ENCODE measurements at places on chromosomes 1 and 21.

DNA sequence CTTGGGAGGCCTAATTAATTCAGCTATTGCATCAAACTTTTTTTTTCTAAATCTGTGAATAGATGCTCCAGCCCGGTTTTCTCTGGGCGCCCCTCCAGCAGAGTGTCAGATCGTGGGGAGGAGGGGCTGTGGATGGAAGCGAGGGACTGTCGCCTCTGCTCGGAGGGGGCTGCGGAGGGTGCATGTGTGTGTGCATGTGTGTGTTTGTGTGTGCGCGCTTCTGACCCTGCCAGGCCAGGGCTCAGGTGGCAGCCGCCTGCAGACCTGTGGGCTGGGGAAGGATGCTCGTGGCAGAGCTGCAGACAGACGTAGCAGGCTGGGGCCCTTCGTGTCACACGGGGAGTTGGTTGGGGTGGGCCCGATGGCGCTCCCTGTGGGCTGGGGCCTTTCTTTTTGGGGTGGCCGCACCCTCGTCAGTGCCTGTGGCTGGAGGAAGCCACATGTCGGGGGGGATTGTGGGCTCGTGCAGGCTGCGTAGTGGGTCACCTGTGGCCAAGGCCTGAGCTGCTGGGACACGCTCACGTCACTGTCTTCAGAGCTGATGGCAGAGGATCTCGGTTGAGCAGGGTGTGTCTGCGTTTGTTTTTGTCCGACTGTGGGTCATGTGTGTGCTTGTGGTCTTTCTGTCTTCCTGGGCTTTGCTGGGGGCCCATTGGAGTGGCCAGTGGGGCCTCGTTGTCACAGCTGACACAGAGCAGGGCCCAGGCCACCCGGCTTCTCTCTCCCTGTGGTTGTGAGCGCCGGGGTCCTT lies 2.8 kb downstream of the SKI start:
- DNase-seq: no peak

DNA sequence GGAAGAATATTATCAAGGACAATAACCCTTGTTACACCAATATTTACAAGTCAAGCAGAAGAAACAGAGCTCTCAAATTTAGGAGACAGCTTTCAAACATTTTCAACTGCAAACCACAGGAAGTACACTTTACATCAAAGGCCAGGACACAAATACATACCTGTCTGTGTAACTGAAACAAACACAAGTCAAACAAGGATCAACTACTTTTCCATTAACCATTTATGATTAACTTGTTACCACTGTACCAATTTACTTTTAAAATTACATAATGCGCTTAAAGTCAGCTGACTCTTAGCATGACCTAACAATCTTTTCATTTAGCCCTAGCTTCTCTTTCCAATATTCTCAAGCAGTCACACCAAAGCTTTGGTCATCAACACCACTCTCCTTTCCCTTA lies 43.5 kb downstream of the TRIM33 start:
- no peak for DNase-seq

DNA sequence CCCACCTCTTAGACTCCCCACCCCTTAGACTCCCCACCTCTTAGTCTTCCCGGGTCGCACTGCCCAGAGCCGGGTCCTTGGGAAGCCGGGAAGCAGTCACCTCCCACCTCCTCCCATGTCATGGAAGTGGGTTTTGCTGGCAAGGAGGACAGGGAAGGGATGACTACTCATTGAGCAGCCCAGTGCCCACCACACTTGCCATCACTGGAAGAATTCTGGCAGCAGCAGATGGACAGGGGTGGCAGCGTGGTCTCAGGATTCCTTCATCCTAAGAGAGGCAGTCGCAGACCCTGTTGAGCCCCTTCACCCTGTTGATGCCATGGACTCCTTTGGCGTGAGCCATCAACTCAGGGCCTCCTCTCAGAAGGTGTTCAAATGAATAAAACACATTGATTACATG lies 140.8 kb downstream of the PGBD5 start:
- no peak for DNase-seq

DNA sequence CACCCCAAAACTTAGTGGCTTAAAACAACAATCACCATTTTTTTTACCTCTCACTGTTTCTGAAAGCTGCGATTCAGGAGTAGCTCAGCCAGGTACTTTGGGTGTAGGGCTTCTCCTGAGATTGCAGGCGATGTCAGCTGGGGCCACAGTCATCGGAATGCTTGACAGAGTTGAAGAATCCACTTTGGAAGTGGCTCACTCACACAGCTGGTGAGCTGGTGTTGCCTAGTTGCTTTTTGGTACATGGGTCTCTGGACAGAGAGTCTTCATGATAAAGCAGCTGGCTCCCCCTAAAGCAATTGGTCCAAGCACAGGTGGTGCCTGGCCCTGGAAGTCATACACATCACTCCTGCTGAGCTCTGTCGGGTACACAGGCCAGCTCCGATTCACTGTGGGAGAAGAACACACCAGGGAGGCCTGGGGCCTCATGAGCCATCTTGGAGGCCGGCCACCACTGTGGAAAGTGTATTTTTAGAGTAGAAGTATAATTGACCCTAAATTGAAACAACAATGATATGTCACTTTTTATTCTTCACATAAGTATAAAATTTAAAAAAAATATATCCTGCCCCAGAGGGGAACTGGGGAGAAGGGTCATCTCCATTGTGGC lies 75.2 kb upstream of the GALNT2 start:
- no peak for DNase-seq

DNA sequence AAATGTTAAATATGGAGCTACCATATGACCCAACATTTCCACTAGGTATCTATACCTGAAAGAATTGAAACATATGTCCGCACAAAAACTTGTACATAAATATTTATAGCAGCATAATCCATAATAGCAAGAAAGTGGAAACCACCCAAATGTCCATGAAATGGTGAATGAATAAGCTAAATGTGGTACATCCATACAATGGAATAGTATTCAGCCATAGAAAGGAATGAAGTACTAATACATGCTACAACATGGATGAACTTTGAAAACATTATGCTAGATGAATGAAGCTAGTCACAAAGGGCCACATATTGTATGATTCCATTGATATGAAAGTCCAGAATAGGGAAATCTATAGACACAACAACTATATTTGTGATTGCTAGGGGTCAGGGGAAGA lies 20.0 kb upstream of the BLACAT1 start:
- no peak for DNase-seq

GRCh38 chr1:185464777-185465176 lies 147.7 kb upstream of the IVNS1ABP start:
- DNase-seq: no peak

GRCh38 chr1:37177230-37177864 lies 143.0 kb upstream of the GRIK3 start:
- peak; percentile 18 for DNase-seq

DNA sequence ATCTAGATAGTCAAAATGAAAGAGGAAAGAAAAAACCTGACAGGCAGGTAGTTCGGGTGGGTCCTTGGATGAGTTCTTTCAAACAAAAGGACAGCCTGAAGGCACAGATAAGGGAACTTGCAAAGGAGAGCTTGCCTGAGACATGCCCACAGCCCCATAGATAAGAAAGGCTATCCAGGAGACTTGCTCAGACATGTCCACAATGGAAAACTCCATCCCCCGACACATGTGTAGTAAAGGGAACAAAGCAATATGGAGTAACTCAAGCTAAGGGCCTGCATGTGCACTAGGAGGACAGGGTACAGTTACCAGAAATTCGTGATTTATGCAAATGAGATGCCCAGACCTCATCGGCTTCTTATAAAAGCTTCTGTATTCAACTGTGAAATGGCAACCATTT lies 281.5 kb downstream of the NEGR1 start:
- DNase-seq: no peak

GRCh38 chr1:211587123-211587522 lies 8.2 kb upstream of the SLC30A1 start:
- DNase-seq: no peak

- DNase-seq: no peak
Measured at GRCh38 chr1:234413990-234414389, 40.7 kb downstream of the COA6 start.

GRCh38 chr1:29563571-29563970 lies 327.2 kb downstream of the PTPRU start:
- no peak for DNase-seq

DNA sequence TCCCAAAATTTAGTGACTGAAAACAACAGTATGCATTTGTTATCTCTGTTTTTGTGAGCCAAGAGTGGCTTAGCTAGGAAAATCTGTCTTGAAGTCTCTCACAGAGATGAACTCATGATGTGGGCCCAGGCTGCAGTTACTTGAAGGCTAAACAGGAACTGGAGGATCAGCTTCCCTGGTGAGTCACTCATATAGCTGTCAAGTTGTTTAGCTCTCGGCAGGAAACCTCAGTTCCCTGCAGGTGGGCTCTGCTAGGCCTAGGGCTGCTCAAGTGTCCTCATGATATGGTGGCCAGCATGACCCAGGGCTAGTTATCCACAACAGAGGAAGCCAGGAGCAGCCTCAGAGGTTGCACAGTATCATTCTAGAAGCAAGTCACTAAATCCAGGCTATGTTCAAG lies 30.2 kb upstream of the DDX59 start:
- no peak for DNase-seq

GRCh38 chr1:26364956-26365355 lies 7.6 kb downstream of the ZNF683 start:
- no peak for DNase-seq

- no peak for DNase-seq
Measured at GRCh38 chr1:11592752-11593151, 61.5 kb downstream of the FBXO2 start.

DNA sequence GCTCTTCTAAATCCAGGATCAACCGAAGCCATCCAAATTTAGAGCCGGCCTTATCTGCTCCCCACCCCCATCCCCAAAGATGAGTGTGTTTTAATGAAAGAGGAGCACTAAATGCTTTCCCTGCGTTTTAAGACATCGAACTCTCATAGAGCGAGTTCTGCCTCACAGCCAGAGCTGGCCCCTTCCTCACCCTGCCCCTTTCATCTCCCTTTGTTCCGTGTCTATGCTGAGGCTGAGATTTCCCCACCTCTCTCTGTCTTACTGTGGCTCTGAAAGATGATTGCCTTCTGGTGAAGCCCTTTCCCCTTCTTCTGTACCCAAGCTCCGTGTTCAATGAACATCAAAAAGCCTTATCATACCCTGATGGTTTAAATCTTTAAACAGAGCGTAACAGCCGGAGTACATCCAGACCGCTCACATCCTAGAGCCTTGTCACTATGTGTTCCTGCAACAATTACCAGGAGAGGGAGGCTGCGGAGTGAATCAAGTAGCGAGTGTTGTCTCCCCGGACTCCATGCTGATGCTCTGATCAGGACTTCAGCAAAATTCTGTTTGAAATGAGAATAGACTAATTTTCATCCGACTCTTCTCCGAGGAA lies 110.1 kb downstream of the ZNF326 start:
- DNase-seq: no peak

DNA sequence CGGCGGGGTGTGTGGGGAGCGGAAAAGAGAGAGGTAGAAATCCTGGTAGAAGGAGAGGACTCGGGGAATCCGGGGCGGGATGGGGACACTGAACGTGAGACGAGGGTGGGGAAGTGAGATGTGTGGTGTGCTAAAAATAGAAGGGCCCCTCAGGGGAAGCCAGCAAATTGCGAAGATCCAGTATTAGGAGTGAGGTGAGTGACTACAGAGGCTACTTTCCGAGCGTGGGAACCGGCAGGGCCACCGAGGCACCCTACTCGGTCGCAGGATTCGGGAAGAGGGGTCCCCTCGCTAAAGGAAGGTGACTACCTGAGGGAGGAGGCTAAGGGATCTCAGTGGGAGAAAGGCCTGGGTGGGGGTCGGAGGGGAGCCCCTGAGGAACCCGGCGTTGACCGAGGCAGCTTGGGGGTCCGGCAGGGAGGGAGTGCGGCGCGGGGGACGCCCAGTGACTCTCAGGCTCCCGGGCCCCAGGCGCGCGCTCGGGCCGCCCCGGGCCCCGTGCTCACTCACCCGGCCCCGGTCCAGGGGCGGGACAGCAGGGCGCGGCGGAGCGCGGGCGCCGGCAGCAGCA lies 318 bp downstream of the ALDH4A1 start:
- no peak for DNase-seq

DNA sequence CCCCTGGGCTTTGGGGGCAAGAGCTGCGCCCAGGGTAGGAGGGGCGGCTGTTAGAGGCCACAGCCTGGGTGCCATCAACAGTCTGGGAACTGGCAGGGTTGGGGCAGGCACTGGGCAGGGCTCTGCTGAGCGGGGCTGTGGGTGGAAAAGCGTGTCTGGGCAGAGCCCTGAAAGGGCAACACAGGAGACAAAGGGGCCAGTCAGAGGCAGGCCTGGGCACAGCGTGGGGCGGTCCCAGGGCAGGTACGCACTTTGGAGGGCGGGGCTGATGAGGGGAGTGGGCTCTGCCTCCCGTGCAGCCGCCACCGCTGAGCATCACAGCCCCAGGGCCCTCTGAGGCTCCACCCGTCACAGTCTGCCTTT lies 13.9 kb downstream of the CELSR2 start:
- no peak for DNase-seq

DNA sequence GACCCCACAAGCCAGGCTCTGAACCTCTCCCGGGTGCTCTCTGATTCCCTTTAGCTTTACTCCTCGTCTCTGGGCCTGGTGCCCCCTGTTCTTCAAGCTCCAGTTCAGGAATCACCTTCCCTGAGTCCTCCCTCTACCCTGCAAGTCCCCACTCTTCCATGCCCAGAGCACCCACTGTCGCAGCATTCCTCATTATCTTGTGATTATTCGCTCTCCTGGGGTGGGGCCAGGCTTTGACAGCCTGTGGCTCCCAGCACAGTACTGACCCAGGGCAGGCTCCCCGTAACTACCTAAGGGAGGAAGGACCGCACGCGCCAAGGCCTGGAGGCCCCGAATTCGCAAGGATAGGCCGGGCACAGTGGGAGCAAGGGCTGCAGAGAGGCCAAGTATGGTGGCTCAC lies 734 bp upstream of the C1orf210 start:
- DNase-seq: no peak

GRCh38 chr21:38869946-38870345 lies 64.2 kb downstream of the ETS2 start:
- DNase-seq: peak; percentile 39

DNA sequence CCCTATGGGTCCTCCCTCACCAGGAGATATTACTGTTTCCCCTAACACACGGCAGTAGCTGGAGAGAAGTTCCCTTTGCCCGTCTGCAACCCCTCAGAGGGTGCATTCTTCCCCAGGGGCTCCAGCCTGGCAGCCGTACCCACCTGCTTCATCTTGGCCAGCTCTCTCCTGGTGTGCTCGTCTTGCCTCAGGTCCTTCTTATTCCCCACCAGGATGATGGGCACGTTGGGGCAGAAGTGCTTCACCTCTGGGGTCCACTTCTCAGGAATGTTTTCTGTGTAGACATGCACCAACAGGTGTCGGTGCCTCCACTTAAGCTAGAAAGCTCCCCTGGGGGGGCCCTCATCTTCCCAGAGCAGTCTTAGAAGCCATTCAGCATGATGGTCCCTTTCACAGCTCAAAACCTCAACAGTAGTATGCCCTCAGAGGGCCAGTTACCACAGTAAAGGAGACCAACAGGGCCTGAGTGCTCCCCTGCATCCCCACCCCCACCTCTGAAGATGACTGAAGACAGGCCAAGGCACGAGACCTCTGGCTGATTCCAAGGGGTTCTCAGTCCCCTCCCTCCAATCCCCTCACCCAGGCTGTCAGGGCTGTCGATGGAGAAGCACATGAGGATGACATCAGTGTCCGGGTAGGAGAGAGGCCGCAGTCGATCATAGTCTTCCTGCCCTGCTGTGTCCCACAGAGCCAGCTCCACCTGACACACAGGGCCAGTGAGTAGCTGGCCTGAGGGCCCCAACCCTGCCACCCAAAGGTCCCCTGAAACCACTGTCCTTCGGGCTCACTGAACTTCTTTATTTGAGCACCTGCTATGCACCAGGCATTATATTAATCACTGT lies 4.3 kb downstream of the RHOC start:
- no peak for DNase-seq

GRCh38 chr1:247548769-247549182 lies at the start of gene GCSAML:
TSS of gene GCSAML (plus strand) at chr1:247549134. CDS start at chr1:247549192, 58 bp downstream.
- DNase-seq: no peak
